Astrocyte of the spinal cord (primary cell): ENCODE measurements at places on chromosomes 16 and 17.

DNA sequence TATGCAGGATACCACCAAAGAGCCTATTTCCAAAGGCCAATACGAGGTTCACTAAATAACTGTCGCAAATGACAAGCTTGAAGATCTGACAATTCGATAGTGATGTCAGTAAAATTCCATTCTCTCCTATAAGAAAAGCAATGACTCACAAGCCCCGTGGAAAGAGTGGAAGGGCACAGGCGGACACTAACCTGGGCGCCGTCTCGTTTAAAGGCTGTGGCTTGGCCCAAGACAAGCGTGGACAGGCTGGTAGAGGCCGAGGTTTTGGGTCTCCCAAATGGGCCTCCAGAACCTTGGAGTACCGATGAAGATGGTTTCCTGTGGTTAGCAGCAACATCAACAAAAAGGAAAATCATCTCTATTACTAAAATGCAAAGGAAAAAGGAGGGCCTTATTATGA is 16.5 kb upstream of the SLC38A8 start:
- no peak for DNase-seq

DNA sequence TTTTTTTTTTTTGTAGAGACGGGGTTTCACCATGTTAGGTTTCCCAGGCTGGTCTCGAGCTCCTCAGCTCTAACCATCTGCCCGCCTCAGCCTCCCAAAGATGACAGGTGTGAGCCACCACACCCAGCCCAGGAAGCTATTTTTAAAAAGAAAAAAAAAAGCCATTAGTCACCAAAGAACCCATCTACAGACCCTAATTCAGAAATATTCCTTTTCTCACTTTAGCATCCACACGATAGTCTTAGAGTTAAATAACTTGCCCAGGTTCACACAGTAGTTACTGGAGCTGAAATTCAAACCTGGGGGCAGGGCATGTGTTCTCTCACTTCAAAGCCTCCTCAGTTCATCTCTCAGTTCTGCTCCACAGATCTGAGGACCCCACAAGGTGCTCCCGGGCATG is 70.3 kb upstream of the NOL11 start:
- DNase-seq = no peak

DNA sequence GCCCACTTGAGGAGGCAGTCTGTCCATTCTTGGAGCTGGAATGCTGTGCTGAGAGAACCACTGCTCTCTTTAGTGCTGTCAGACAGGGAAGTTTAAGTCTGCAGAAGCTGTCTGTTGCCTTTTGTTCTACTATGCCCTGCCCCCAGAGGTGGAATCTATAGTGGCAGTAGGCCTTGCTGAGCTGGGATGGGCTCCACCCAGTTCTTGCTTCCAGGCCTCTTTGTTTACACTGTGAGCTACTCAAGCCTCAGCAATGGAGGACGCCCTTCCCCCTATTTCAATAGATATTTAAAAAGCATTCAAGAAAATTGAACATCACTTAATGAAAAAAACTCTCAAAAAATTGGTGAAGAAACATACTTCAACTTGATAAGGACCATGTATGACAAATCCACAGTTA is 313.5 kb downstream of the PHKB start:
- peak; percentile 31 for DNase-seq

DNA sequence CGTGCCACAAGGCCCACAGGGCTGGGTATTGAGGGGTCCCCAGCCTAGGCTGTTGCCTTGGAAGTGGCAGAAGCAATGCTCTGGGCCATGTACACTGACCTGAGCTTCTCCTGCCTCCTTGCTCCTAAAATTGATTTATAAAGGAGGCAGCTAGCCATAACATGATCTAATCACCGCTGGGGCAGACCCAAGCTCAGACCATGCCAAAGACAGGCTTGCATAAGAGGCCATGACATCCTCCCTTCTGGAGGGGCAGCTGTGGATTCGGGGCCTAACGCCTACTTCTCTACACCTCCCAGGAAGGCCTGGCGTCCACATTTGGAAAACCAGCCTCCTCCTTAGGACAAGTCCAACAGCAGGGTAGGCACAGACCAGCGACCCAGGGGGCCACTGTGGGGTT is 12.3 kb downstream of the HSD11B2 start:
- no peak for DNase-seq

- no peak for DNase-seq
Observed at GRCh38 chr16:55938126-55938525, 63.0 kb upstream of the CES5A start.

DNA sequence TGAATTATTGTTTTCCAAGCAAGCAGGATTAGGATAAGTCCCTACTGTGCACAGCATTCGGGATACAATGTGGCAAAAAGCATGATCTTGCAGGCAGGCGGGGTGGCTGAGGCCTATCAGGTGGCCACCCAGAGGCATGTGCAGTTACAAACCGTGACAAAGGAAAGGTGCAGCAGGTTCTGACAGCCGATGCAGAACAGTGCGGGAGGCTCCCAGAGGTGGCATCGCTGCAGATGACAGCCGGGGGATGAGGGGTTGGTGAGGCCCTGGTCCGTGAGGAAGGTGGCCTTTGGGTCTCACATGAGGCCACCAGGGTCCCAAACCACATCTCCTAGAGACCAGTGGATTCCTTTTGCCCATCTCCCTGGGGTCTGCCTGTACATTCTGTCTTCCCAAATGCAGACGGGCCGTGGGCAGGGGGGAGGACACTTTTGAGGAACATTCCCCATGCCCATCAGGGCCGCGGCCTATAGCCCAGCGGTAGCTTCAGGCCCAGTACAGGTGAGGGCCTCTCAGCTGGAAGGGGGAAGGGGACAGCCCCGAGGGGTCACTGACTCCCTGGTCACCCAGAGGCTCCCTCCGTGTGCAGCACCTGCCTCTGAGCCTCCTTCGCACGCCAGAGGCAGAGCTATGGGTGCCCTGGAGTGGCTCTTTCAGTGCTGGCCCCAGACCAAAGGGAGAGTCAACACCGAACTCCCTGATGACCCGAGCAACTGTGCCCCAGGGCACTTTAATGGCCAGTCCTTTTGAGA is 85.1 kb downstream of the SOCS1 start:
- no peak for DNase-seq

GRCh38 chr17:14805348-14805747 is 459.8 kb downstream of the PMP22 start:
- no peak for DNase-seq

DNA sequence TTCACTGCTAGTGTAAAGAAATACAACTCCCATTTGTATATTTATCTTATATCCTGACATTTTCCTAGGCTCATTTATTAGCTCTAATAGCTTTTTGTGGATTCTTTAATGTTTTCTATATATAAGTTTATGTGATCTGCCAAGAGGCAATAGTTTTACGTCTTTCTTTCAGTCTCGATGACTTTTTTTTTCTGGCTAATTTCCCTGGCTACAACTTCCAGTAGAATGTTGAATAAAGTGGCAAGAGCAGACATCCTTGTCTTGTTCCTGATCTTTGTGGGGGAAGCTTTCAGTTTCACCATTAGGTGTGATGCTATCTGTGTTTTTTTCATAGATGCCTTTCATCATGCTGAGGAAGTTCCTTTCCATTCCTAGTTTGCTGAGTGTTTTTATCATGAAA is 43.9 kb upstream of the ABCA3 start:
- no peak for DNase-seq

GRCh38 chr17:66276328-66276937 is 26.0 kb upstream of the PRKCA start:
- peak; percentile 23 for DNase-seq

DNA sequence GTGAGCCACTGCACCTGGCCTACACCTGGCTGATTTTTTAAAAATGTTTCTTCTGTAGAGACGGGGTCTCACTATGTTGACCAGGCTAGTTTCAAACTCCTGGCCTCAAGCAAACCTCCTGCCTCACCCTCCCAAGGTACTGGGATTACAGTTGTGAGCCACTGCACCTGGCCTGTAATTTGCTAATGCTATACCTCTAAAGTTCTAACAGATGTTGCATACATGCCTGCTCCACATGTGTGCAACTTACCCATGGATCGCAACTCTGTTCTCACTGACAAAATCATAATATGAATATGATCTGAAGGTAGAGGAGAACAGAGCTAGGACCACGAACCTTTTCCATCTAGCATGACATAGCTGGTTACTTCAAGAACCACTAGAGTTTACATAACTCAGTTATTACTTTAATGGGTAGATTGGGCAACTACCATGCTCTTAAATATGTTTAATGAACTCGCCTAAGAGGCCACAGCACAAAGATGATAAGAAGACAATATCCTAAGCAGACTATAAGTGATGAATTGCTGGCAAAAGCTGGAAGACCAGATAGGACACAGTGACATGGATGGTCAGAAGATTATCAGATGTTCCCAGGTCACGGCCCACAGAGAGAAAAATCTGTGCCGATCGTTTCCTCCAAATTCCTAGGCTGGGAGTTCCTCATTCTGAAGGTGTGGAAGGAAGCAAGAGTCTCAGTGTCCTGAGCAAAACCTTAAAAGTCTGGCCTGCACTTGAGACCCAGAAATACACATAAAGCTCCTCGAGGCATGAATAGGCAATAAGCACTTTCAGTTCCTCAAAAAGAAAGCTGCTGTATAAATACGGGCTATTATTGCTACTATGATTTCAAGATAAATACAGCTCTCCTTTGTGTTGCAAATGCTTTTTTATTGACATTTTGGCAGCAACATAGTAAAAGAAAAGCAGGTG is 53.6 kb upstream of the ICAM2 start:
- no peak for DNase-seq

GRCh38 chr17:44084131-44084538 is 13.6 kb downstream of the G6PC3 start:
- no peak for DNase-seq

DNA sequence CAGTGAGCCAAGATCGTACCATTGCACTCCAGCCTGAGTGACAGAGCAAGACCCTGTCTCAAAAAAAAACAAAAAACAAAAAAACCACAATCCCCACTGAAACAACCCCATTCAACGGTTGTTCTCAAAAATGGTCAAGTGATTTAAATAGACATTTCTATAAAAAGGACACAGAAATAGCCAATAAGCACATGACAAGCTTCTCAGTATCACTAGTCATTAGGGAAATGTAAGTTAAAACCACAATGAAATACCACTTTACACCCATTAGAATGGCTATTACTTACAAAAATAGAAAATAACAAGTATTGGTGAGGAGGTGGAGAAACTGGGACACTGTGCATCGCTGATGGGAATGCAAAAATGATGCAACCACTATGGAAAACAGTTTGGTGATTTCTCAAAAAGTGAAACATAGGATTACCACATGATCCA is 26.6 kb upstream of the MYLK3 start:
- DNase-seq = no peak

GRCh38 chr17:5950878-5951277 is 119.3 kb upstream of the WSCD1 start:
- DNase-seq = no peak

DNA sequence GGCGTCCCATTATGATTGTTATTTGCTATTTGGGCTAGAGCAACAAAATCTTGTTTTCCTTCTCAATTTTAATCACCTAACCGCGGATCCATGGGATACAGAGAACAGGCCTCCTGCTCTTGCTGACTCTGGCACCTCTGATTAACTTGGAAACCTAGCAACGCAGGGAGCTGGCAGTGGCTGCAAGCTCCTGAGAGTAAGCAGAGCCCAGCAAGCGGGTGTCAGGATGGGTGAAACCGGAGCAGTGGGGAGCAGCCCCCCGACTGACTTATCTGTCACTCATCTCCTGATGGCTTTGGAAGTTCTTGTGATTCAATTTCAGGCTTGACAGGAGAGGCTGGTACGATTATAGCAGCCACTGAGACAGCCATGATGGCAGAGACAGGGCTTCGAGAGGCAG is 45.5 kb upstream of the CDC42EP4 start:
- no peak for DNase-seq

GRCh38 chr17:75557075-75557851 is 30.3 kb upstream of the MYO15B start:
- peak; percentile 15 for DNase-seq

- DNase-seq = no peak
Observed at GRCh38 chr16:66560107-66560506, 6.1 kb upstream of the CMTM1 start.

GRCh38 chr17:8991514-8992285 is 26.2 kb upstream of the PIK3R5 start:
- peak; percentile 48 for DNase-seq

DNA sequence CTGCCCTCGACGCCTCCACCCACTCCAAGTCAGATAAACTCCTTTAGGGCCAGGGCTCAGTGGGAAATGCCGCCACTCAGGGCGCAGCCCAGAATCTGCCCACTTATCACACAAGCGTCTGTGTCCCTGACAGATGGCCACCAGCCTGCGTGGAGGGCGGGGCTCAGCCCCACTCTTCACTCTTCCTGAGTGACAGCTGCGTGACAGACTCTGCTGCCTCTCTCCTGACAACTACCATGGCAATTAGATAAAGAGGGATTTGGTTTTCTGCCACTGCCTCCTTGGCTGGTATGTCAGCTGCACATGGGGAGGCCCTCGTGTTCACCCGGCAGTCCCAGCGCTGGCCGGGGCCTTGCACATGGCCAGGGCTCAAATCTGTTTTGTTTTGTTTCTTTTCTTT is 96.2 kb downstream of the RTN4RL1 start:
- DNase-seq = no peak

- no peak for DNase-seq
Observed at GRCh38 chr16:65306722-65307121, 184.9 kb upstream of the CDH11 start.

DNA sequence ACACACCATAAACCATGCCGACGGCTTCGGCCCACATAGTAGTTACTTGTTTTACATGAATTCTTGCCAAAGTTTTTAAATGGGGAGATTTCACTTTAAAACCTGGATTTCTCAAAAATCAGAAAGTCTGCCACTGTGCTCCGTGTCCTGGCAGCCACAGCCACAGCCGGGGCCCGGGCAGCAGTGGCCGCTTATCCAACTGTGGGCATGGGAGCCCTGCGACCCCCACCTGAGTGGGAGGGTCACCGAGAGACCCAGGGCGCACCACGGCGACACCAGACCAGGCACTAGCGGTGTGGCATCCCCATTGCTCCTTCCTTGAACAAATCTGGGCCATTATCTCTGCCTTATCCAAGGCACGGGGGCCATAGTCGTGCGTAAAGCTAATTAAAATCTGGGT is 30.0 kb downstream of the ZNF469 start:
- no peak for DNase-seq
